Glomerular endothelial cell (primary cell): ENCODE measurements at places on chromosomes 6 and 20. TPM values are rescaled to one million over a fixed set of nuclear protein-coding genes. Genes with fewer than 3 reads are reported as not detected.

DNA sequence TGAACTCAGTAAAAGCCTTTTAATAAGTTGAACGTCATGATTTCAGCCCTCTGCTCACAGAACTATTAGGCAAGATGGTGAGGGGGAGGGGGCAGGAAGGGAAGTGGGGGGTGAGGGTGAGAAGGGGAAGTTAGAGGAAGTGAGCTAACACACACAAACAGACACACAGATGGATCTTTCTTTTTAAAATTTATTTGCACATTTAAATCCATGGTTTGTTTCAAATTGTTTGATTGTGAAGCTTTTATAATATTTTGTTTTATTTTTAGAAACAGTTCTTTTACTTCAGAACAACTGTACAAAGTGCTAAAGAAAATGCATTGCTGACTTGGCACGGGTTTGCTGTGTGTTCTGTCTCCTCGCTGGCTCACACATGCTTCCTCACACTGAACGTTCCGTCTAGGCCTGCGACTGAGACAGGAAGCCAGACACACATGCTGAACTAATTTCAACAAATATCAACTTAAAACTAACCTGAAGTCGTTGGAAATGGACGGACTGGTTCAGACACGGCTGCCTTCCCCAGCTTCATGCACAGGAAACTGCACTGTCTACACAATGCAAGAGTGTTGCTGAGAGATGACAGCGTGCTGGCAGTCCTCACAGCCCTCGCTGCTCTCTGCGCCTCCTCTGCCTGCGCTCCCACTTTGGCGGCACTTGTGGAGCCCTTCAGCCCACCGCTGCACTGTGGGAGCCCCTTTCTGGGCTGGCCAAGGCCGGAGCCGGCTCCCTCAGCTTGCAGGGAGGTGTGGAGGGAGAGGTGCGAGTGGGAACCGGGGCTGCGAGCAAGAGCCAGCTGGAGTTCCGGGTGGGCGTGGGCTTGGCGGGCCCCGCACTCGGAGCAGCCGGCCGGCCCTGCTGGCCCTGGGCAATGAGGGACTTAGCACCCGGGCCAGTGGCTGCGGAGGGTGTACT is 8.1 kb upstream of the ZBP1 start:
- DNase-seq = peak; percentile 33

- no peak for DNase-seq
Measured at GRCh38 chr6:98929498-98930060, 18.2 kb downstream of the FBXL4 start.

GRCh38 chr20:11920083-11920482 is 2.4 kb downstream of the BTBD3 start:
- no peak for DNase-seq

GRCh38 chr6:12269110-12269509 is 21.1 kb upstream of the EDN1 start:
- no peak for DNase-seq

DNA sequence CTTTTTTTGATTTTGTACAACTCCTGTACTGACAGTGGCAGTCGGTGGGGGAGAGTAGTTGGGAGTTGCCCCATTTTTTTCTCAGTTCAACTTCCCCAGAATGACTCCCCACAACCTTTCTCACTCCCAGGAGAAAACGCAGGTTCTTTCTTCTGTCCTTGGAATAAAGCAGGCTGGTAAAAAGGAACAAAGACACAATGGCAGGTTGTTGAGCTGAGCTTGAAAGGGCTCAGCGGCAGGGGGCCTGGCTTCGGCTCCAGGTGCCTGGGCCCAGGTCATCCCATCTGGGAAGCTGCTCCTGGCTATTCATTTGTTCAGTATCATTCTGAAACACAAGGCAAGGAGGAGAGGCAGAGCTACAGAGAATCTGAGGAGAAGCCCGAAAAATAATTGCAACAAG is 46.2 kb downstream of the PROKR2 start:
- DNase-seq = no peak

DNA sequence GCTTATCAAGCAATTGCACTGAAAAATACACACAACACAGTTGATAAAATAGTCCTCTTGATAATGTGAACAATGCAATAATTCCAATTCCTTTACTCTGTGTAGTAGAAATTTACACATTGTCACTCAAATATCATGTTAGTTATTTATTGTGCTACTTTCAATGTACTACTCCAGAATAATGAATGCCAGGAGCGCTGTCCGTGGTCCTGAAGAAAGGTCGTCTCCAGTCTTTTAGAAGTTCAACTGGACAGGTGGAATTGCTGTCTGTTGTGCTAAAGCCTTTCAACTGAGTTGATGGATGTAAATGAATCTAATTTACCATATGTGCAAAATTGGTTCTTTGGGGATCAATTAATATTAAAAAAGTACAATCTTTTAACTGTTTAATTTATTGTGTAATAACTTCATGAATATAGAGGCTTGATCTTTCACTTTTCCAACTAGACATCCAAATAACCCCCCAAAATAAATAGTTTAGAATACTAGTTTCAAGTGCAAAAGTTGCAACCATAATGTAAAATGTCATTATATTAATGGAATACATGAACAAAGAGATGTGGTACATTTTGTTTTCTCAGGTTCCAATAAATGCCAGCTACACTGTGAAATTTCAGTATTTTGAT is 3.2 kb downstream of the GRIK2 start:
- DNase-seq = peak; percentile 12

DNA sequence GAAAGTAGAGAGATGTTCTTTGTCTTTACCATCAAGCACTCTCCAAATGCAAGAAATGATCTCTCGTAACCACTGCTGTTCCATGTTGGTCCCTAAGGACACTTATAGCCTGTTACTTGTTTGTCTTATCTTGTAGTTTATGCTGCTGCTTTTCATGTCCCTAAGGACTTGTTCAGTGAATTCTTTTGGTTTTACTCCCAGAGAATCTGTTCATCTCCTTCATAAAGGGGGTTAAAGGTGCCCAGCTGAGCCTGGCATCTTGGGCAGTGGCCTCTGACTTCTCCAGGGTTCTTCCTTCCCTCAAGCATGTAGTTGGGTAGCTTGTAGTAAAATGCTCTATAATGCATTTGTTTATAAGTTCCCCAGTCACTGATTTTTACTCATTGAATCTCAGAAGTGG is 864 bp upstream of the PKIG start:
- no peak for DNase-seq

GRCh38 chr6:29965563-29965872 is 23.2 kb downstream of the HLA-A start:
- no peak for DNase-seq

Gene LGSN
- total RNA-seq = not detected in 2 replicates

Gene RAB23
- 8.5 and 9.4 TPM in 2 replicates for total RNA-seq
